ENCODE measurements at places on chromosomes 6 and 20.

- DNase-seq = no peak
Measured at GRCh38 chr6:163782436-163783003, 368.0 kb downstream of the QKI start.

- no peak for DNase-seq
Measured at GRCh38 chr20:17624551-17625245, 54.8 kb downstream of the DSTN start.

DNA sequence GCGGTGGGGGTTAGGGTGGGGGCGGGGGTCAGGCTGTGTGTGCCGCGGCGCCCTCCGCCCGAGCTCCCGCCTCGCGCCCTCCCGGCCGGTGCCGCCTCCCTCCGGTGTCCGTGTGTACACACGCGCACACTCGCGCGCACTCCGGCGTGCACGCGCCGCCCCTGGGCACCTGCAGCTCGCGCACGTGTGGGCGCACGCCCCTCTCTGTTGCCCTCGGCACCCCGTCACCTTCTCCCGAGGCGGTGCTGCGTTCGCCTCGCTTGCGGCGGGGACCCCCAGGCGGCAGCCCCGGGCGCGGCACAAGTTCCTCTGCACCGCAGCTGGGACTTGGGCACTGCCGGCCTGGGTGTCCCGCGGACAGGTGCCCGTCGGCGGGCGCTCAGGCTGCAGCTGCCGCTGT, 525 bp downstream of the MACROD2 start:
- DNase-seq = peak; percentile 45

- DNase-seq = no peak
Measured at GRCh38 chr6:139007428-139007827, 19.4 kb upstream of the REPS1 start.

GRCh38 chr6:115677198-115677597, 383.5 kb downstream of the FRK start:
- DNase-seq = no peak

GRCh38 chr6:33904747-33905065, 100.9 kb upstream of the MLN start:
- no peak for DNase-seq

GRCh38 chr20:58650181-58650775, 805 bp upstream of the STX16 start:
- peak; percentile 46 for DNase-seq

- DNase-seq = no peak
Measured at GRCh38 chr6:19070520-19070919, 683.4 kb downstream of the RNF144B start.

DNA sequence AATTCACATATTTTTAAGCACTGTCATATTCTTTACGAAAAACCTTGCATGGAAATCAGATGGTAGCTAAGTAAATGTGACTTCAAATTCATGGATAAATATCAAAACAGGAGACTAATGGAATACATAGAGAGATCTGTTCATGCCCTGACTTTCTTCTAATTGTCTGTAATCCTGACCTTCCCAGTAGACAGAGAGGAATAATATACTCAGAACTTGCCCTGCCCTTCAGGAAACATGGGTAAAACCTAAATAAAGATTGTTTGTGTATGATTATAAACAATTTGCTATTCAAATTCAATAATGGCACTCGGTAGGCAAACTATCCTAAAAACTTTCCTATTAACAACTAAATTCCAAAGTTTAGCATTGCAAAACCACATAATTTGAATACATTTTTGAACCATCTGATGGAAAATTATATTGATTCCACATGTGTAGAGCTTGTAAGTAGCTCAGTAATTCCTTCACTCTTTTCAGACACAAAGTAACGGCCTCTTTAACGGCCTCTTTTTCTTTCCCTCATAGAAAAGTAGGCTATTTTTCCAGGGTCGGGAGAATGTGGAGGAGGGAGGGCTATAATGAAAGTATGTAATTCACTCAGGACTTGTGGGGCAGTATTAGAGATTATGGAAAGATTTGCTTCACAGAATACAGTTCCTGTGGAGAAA, 227.6 kb downstream of the ALDH8A1 start:
- no peak for DNase-seq

- DNase-seq = no peak
Measured at GRCh38 chr20:24915440-24915839, 33.6 kb upstream of the CST7 start.

GRCh38 chr20:23412026-23412425, 9.3 kb downstream of the NAPB start:
- DNase-seq = no peak

DNA sequence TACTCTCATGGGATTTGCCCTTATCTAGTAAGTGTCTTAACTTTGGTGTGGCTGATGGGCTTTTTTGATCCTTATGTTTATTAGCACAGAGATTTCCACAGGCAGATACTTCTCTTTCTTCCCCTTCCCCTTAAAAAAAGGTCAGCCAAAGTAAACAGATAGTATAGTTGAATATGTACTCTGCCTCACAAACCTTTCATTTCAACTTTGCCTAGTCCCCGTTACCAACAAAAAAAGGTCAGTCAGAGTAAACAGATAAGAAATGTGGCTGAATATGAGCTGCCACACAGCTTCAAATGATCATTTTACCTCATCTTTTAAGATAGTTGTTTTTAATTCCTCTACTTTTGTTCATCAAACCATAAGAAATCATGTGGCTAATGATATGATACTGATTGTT, 34.1 kb upstream of the SLC35D3 start:
- DNase-seq = no peak

DNA sequence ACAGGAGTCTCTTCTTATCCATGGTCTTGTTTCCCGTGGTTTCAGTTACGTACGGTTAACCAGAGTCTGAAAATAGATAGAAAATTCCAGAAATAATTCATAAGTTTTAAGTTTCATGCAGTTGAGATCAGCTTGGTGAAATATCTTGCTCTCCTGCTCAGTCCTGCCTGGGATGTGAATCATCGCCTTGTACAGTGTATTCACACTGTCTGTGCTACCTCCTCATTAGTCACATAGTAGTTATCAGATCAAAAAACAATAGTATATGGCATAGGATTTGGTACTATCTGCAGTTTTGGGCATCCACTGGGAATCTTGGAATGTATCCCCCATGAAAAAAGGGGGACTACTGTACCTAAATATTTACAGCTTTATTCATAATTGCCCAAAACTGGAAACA, 22.7 kb upstream of the MOCS1 start:
- DNase-seq = no peak

GRCh38 chr6:7697820-7698623, 27.9 kb upstream of the BMP6 start:
- peak; percentile 82 for DNase-seq

- DNase-seq = no peak
Measured at GRCh38 chr6:24969343-24969860, 33.6 kb upstream of the RIPOR2 start.

DNA sequence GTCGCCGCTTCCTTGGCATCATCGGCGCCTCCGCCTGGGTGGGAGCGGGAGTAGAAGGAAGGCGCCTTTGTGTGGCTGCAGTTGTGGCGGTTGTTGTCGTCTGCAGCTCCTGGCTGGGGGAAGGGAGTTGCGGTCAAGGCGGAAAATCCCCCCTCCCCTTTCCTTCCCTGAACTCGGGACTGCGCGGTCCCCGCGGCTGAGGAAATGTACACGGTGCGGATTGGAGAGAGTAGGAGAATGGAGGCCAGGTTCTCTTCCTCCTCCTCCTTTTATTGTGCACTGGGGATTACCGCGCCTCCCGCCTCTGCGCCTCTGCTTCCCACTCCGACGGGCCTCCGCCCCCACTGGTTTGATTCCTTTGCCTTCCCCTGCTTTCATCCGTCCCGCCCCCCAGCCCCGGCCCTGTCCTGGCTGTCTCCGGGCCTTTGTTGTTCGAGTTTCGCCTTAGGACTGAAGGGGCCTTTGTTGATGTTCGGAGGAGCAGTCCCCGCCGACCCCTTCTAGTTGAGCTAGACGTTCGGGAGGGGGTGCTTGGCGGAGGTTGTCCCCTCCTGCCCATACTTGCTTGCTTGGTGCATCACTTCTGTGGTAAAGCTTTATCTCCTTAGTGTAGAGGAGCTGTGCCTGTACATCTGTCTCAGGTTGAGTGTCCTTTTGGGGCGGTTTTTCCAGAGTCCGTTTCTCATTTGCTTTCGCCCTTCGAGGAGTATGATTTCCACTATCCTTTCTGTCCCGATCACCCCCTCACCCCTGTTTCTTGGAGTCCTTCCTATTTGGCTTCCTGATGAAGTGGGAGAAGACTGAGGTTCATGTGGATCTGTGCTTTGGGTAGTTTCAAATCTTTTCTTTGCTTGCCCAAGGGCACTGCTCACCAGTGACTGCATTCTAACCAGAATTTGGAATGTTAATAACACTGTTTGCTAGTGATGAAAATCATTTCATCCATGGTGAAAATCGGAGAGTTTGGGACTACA, 764 bp downstream of the ZNF292 start:
- peak; percentile 77 for DNase-seq

- DNase-seq = peak; percentile 86
Measured at GRCh38 chr6:27605401-27606342, 132.8 kb upstream of the ZNF184 start.

DNA sequence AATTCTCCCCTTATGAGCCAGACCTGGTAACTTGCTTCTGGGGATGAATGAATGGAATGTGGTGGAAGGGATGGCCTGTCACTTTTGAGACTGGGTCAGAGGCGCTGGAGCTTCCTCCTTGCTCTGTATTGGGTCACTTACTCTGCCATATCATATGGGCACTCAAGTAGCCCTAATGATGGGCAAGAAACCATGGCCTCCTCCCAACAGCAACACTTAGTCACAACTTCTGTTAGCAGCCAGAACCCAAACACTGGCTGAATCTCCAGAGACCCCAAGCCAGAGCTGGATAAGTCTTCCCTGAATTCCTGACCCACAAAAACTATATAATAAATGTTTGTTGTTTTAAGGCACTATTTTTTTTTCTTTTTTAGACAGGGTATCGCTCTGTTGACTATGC, 5.5 kb downstream of the E2F1 start:
- peak; percentile 79 for DNase-seq

DNA sequence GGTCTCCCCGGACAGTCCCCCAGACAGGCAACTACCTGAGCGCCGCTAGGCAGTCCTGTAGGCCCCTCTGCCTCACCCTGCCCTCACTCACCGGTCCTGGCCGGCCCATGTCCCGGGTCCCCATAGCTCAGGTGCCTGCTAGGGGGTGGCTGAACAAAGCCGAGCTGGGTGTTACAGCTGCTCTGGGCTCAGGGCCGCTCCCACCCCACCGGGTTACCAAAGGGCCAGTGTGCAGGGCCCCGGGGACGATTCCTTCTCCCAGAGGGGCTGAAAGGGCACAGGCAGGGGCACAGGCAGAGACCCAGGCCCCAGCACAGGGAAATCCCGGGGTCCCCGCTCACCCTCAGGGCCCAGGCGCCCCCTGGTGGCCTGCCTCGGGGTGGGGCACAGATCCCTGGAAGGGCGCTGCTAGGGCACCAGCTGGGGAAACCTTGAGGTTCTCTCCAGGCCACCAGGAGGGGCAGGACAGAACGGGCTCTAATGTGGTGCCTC, 118.4 kb downstream of the GRM4 start:
- peak; percentile 51 for DNase-seq

DNA sequence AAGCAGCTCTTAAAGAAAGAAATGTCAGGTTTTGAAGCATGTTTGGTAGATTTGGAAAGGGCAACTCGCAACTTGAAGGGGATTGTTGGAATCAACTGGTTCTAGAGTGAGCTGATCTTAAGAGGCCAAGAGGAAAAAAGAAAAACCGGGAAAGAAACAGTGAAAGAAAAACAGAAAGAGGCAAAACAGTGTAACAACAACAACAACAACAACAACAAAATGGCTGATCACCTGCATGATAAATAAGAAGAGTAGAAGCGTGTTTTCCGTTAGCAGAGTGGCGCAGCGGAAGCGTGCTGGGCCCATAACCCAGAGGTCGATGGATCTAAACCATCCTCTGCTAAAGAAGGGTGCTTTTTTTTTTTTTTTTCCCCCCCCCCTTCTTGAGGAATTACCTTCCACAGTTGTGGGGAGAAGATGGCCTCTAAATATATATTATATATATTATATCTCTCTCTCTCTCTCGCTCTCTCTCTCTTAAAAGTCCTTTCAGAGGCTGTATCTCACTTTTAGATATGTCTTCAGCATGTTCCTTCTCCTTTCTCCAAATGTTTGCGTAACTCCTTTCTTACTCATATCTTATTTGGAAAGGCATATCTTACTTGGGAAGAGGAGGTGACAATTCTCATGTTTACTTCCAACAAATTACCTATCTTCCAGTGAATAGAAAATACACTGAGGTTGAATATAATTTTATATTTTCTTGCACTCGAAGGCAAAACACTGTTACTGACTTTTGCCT, 134.4 kb downstream of the OR2B2 start:
- no peak for DNase-seq

- no peak for DNase-seq
Measured at GRCh38 chr6:11364971-11365397, 132.5 kb upstream of the NEDD9 start.

DNA sequence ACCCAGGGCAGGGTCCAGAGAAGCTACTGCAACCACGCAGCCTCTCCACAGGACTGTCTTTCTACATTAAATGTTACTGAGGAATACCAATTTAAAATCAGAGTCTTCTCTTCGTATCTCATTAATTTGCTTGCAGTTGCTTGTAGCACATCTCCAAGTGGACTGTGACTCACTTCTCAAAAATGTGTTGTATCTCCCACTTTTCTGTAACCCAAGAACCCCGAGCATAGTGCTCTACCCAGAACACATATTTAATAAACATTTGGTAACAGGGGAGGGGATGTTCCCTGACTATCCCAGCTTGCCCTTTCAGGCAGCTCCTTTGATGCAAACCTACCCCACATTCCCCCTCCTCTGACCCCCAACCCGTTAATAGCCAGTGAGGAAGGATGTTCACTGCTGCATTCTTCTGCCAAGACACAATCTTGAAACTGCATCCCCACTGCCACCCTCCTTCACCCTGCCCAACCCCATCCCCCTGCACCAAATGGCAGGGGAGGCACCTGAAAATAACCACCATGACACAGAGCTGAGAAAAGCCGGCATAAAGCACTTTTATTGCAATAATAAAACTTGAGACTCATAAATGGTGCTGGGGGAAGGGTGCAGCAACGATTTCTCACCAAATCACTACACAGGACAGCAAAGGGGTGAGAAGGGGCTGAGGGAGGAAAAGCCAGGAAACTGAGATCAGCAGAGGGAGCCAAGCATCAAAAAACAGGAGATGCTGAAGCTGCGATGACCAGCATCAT, 24.2 kb downstream of the FKBP1A start:
- DNase-seq = peak; percentile 58

DNA sequence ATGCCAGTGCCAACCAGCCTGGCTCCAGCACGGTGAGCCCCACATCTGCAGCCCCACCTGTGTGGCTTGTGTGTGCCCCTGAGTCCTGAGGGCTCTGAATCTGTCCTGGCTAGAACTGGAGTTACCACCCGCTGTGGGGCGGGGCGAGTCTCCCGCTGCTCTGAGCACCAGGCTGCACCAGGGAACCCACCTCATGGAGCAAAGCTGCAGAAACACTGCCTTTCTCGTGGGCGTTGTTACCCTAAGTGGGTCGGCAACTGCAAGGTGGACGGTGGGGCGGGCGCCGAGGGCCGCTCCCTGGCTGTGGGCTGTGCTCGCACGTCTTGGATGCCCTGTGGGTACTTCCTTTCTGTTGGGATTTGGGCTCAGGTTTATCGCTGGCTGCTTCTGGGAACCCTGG, 12.7 kb upstream of the ZBTB46 start:
- no peak for DNase-seq

- no peak for DNase-seq
Measured at GRCh38 chr6:117298941-117299340, 33.6 kb downstream of the VGLL2 start.
